ENCODE measurements at places on chromosomes 7 and 10.

GRCh38 chr10:47447705-47448104, 36.2 kb downstream of the ANXA8 start:
- no peak for DNase-seq

DNA sequence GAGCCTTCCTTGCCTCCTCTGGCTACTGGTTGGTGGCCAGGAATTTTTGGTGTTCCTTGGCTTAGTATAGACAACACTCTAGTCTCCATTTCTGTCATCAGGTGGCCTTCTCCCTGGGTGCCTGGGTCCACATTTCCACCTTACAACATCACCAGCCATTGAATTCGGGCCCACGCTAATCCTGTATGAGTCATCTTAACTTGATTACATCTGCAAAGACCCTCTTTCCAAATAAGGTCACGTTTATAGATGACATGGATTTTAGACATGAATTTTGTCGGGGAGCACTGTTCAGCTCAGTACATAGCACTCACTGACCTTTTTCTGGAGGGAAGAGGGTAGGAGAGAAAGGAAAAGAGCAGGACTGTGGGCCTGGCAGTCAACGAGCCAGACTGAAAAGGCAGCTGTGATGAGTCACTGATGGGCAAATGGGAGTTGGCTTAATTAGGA, 39.4 kb downstream of the MMRN2 start:
- DNase-seq: no peak

DNA sequence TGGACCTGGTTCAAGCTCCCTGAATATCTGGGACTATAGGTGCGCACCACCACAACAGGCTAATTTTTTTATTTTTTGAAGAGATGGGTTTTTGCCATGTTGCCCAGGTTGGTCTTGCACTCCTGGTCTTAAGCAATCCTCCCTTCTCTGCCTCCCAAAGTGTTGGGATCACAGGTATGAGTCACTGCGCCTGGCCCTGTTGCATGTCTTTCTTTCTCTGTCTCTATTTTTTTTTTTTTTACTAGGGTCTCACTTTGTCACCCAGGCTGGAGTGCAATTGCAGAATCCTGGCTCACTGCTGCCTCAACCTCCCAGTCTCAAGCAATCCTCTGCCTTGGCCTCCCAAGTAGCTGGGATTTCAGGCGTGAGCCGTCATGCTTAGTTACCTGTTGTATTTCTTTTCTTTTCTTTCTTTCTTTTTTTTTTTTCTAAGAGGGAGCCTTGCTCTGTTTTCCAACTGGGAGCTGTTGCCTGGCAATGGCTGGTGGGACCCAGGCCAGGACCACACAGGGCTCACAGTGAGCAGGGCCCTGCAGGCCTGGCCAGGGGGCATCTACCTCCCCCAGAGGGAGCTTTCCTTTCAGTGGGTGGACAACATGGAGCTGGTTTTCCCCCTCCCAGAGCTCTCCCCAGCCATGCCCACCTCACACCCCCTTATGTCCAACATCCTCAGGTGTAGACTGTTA, 6.0 kb downstream of the MYL7 start:
- no peak for DNase-seq

DNA sequence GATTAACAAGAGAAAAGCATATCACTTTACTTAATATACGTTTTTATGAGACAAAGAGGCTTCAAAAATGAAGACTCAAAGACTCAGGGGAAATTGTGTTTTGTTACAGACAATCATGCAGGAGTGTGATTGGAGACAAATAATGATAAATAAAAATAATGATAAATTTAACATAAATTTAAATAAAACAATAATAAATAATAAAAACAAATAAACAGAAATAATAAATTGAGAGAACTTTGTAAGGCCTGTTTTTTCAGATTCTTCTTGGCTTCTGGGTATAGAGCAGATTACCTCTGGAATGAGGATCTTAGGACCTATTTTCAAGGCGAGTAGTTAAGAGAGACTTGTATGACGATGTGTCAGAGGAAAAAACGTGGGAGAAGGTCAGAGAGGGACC, 271.4 kb upstream of the POT1 start:
- no peak for DNase-seq

- no peak for DNase-seq
Measured at GRCh38 chr10:125878957-125879835, 1.9 kb downstream of the DHX32 start.

GRCh38 chr7:122802301-122802751, 83.9 kb downstream of the CADPS2 start:
- DNase-seq: peak; percentile 34

DNA sequence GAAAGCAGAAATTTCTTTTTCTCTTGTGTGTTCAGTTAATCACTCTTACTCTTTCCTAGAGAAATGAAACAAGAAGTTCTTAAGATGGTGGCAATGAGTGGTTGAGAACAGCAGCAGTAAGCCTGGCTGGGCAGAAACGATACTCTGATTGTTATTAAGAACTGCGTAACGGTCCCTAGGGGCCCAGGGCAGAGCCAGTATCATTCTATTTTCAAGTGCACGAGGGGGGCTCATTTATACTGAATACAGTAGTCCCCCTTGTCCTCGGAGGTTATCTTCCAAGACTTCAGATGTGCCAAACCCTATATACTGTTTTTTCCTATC, 64.9 kb downstream of the EEPD1 start:
- no peak for DNase-seq

- DNase-seq: no peak
Measured at GRCh38 chr10:118842843-118843624, 88.3 kb upstream of the CACUL1 start.

DNA sequence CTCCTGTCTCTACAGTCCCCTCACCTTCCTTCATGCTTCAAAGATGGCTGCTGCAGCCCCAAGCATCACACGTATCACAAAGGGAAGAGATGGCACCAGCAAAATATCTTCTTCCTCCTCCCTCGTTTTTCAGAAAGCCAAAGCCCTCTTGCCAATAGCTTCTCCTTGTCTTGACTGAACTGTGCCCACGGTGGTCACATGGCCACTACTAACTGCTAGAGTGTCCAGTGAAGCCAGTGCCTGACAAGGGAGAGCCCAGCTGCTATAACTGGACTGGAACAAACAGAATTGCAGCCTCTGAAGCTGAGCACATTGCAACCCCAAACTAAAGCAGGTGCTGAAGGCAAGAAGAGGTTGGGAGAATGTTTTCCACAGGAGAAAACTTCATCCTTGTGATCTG, 120.8 kb upstream of the RET start:
- no peak for DNase-seq

DNA sequence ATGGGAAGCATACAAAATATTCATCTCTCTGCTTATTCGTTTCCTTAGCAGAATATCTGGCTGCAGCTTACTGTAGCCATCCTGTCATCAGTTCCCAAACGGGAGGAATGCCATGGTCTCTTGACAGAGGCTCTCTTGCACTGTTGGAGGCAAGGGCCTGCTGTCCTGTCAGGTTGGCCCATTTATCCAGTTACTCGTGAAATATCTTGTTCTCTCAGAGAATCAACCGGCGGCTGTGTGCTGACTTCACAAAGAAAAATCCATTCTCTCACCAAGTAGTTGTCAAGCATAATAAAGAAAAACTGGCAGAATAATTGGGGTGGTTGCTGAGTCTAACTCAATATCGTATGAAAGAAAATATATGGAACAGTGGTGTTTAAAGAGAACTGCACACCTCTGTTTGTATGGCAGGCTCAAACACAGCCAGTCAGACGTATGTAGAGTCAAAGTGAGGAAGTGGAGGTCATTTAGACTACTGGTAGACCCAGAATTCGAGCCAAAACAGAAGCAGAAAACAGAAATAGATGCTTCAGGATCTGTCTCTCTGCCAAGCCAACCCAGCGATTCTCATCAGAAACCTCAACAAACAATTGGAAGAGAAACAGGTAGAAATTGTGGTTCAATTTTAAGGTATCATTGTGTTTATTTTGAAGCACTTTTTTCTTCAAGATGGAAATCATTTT, 349.2 kb upstream of the PRKCQ start:
- no peak for DNase-seq

DNA sequence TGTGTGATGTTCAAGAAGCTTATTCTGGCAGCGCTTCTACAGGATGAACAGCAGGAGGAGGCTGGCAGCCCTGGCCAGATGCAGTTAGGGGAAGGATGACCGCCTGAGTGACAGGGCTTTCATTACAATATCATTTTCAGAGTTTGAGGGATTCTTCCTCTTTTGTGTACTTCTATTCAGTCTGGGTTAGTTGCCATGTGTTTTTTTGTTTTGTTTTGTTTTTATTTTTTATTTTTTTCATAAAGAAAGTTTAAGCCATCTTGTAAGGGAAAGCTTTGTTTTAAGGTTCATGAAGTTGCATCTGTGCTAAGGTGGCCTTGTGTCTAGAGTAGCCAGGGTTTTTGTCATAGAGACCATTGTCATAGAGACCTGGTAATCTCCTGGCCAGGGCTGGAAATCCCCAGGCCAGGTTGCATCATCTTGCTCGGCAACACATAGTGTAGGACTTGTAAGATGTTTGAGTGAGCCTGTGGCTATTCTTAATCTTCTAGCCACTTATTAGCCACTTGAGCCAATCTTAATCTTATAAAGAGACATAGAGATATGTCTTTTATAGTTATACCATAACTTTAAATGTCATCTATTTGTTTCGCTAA, 230.5 kb upstream of the TMEM229A start:
- peak; percentile 50 for DNase-seq

- no peak for DNase-seq
Measured at GRCh38 chr10:29446327-29446726, 157.5 kb downstream of the LYZL1 start.

GRCh38 chr10:11073410-11073809, 55.7 kb downstream of the CELF2 start:
- no peak for DNase-seq

DNA sequence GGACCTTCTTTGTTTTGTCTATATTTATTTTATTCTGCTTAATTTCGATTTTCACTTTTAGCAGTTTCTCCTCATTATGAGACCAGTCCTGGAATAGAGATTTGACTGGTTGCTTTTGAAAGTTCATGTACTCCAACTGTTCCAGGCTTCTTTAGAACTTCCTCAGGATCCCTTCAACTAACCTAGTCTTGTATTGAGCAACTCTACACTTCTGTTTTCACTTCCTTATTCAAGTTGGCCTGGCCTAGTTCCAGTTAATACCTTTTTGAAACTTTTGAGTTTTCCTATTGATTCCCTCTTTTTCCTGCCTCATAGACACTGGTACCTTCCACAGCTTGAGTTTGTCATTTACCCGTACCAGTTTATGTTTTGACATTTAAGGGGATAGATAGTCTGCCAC, 421.7 kb downstream of the ATRNL1 start:
- no peak for DNase-seq

- DNase-seq: no peak
Measured at GRCh38 chr10:29189256-29189655, 99.6 kb upstream of the LYZL1 start.

- peak; percentile 71 for DNase-seq
Measured at GRCh38 chr10:107264742-107265141, 100.2 kb upstream of the SORCS1 start.

Data from H9 (cell line).